ENCODE measurements at places on chromosomes 4 and X. TPM values are rescaled to one million over a fixed set of nuclear protein-coding genes. Genes with fewer than 3 reads are reported as not detected.

NPNT gene
- 17.5 TPM for total RNA-seq

MAGEA4 gene
- total RNA-seq, result not detected

FREM3 gene
- not detected for total RNA-seq

TMEM31 gene
- total RNA-seq, result not detected

DNA sequence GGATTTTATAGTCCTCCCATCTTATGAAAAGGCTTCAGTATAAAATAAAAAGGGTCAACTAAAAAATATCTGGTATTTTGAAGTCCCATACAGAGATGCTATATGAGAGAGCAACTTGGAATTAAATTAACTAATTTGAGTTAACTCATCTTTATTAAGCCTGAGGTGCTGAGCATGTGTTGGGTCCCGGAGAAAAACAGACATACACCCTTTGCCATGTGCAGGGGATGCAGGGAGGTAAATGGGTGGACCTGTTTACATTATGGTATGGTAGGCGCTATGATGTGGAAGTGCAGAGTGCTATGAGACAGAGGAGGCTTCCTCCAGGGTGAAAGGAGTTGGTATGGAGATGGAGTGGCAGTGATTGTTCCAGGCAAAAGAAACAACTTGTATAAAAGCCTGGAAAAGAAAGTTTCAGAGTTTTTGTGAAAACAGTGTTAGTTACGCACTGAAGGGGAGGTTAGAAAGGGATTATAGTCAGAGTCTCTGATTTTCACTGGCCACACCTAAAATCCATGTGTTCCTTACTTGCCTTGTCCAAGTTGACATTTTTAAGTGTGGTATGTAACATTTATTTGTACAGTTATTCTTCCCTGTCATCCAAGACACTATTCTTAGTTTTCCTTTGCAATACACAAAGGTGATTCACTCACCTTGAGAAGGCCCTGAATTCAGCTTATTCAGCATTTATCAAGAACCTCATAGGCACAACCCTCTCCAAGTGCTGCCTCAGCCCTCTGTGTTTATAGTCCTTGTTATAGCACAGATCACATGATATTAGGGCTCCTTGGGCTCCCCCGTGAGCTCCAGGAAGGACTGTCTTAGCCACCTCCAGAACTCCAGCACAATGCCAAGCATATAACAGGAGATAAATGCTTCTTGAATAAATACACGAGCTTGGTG lies 152.0 kb downstream of the RASL11B start:
- ATAC-seq, result peak; percentile 37

DNA sequence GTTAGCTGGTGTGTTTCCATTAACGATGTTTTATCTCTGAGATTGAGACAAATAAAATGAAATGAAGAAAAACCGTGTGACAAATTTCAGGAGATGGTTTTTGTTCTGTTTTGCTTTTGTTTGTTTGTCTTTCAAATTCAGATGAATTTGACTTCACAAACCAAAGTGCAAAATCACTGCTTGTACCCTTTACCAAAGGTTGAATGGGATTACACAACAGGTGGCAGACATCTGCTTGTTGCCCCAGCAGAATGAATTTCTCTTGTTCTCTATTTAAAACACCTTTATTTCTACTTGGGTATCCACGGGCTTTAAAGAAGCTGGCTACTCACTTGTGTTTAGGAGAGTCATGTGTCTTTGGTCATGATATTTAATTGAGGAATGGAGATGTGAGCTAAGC lies 239.7 kb upstream of the CLNK start:
- ATAC-seq, result no peak

DNA sequence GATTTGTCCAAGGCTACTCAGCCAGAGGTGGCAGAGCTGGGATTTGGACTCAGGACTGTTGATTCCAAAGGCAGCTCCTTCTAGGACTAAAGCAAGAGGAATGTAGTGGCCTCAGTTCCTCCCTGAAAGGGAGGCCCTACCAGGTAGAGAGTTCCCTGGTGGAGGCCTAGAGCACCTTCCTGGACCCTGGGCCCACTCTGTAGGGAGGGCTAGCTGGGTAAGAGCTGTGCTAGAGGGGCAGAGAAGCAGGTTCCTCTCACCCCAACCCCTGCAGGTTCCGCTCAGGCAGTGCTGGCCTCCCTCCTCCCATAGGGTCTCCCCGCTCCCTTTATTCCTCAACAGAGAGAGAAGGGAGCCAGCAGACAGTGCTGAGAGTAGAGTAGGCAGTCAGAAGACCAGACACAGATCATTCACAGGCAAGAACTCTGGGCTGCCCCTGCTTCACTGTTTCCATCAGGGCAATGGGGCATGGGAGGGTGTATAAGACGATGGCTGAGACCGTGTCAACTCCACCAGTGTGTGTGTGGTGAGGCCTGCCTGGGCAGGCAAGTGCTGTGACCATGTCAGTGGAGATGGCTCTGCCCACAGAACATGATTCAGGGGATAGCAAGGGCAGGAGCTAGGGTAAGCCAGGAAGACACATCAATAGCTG lies 12.4 kb upstream of the PJA1 start:
- ATAC-seq, result no peak

GRCh38 chr4:36944232-36944631 lies 300.3 kb upstream of the NWD2 start:
- no peak for ATAC-seq

DNA sequence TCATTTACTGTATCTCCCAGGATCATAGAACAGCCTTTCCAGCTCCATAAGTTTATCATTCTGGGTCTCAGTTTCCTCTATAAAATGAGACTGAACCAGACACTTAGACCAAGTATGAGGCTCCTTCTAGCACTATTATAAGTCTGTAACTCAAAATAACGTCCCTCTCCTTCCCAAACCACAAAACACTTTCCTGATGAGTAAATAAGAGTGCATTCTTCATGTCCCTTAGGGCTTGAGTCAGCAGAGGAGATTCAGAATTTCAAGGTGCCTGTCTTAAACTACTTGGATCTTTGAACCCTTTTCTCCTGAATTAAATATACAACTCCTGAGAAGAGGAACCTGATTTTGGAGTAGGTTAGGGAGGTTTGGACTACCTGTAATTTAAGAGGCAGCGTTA lies 62.6 kb downstream of the GLRA2 start:
- ATAC-seq, result no peak

GRCh38 chr4:158572608-158573007 lies 50.9 kb downstream of the RXFP1 start:
- no peak for ATAC-seq

DNA sequence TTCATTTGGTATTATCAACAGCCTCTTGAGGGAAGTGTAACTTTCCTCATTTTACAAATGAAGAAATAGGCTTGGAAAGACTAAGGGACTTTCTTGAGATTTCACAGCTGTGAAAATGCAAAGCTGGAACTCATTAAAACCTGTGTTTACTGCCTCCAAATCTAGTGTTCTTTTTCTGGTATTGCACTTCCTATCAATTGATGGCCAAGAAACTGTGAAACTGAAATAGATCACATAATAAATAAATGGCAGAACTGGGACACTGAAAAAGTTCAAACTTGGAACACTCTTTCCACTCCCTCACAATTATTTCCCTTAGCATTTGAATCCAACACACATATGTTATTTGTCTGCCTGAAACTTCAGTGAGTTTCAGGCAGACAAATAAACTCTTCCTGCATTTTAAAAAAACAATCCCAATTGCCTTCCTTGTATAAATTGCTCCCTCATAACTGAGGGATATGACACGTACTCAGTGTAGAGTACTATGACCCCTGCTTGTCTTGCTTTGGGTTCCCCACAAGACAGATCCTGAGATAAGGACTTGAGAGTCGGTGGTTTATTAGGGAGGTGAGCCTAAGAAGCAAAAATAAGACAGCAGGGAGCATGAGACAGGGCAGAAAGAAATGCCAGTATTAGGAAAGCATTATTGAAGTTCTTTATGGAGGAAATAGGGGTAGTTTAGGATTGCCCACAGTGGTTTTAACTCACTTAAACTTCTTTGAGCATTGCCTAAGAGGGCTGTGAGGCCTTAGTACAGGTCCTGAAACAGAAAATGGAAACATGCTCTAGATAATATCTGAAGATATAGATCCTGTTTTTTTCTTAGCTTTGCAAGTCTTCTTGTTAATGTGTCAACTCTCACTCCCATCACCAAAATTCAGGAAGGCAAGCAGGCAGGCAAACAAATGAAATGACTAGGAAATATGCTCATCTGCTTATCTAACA lies 33.9 kb downstream of the RTL3 start:
- no peak for ATAC-seq

DNA sequence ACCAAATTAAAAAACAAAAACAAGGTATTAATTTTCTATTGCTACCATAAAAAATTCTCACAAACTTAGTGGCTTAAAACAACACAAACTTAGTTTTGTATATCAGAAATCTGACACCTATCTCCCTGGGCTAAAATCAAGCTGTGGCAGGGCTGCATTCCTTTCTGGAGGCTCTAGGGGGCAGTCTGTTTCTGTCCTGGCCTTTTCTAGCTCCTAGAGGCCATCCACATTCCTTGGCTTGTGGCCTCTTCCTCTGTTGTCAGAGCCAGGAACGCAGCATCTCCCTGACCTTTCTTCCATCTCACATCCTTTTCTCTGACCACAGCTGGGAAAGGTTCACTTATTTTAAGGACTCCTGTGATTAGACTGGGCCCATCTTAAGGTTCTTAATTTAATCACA lies 38.9 kb upstream of the TLR2 start:
- no peak for ATAC-seq

DNA sequence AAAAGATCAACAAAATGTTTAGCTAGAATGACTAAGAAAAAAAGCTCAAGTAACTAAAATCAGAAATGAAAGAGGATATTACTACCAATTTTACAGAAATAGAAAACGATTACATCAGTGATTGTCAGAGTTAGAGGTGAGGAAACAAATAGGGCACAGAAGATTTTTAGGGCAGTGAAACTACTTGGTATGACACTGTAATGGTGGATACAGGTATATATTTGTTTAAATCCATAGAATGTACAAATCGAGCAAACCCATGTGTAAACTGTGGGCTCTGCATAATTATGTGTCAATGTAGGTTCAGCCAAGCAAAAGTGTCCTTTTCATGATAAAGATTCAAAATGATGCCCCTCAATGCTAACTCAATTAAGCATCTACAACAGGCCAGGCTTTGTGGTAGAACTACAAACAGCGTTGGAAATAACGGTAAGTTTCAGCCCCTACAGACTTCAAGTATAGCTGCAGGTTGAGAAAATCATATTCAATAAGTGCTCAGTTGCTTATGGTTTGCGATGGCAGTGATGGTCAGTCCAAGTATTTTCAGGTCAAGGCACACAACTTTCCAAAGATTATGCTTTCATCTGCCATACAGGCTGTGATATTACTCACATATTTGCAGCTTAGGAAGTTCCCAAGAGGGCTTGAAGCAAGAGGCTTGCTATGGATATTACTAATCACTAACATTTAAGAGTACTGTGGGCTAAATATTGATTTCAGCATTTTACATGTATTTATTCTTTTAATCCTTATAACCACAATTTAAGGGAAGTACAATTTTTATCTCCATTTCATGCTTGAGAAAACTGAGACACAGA lies 158.6 kb downstream of the TET2 start:
- ATAC-seq, result no peak

GRCh38 chrX:87338510-87338909 lies 179.1 kb upstream of the KLHL4 start:
- ATAC-seq, result no peak

GRCh38 chr4:47798165-47798564 lies 39.7 kb downstream of the CORIN start:
- no peak for ATAC-seq
